T-helper 2 cell (primary cell): ENCODE measurements at places on chromosomes 4 and X.

DNA sequence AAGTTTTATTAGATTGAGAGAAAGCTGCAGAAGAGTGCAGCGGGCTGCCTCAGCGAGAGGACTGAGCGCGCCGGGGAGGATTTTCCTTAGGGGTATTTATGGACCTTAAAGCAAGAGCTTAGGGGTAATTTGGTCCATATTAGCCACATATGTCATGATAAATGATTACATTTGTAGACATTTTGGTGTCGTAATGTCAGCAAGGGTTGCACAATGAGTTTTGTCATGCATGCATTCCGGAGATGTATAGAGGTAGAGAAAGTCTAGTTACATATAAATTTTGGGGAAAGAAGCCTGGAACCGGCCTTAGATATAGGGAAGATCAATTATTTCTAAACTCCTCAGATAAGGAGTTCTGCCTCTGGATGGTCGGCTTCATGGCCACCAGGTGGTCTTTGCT is 10.0 kb downstream of the MGST2 start:
- DNase-seq, result no peak

DNA sequence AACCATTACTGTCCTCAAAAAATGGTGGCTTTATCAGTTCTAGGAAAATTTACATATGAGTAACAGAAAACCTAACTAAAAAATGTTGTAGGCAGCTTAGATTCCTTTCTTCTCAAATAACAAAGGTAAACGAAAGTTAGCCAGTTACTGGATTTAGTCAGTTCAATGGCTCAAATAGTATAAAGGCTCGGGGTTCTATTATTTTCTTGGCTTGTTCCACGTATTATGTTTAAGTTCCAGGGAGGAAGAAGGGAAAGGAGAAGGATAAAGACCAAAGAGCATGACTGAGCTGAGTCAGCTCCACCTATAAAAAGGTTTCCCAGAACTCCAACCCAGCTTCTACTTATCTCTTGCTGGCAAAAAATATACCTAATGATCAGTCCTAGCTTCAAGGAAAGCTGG is 41.0 kb upstream of the MAB21L2 start:
- no peak for DNase-seq

- DNase-seq, result no peak
These were observed 103.5 kb upstream of the NOCT start for GRCh38 chr4:138911909-138912703.

GRCh38 chr4:172392741-172393140 is 579.5 kb downstream of the GALNTL6 start:
- no peak for DNase-seq

- no peak for DNase-seq
These were observed 12.4 kb downstream of the VAMP7 start for GRCh38 chrX:155893521-155893920.

DNA sequence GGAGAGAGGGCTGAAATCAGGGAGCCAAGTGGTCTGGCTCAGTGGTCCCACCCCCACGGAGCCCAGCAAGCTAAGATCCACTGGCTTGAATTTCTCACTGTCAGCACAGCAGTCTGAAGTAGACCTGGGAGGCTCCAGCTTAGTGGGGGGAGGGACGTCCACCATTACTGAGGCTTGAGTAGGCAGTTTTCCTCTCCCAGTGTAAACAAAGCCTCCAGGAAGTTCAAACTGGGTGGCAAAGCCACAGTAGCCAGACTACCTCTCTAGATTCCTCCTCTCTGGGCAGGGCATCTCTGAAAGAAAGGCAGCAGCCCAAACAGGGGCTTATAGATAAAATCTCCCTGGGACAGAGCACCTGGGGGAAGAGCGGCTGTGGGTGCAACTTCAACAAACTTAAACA is 88.1 kb downstream of the NPFFR2 start:
- DNase-seq, result no peak

GRCh38 chrX:2989565-2989964 is 16.8 kb upstream of the ARSH start:
- no peak for DNase-seq

GRCh38 chr4:148289740-148290139 is 152.5 kb downstream of the NR3C2 start:
- no peak for DNase-seq
